ENCODE measurements at places on chromosomes 2 and 18.

DNA sequence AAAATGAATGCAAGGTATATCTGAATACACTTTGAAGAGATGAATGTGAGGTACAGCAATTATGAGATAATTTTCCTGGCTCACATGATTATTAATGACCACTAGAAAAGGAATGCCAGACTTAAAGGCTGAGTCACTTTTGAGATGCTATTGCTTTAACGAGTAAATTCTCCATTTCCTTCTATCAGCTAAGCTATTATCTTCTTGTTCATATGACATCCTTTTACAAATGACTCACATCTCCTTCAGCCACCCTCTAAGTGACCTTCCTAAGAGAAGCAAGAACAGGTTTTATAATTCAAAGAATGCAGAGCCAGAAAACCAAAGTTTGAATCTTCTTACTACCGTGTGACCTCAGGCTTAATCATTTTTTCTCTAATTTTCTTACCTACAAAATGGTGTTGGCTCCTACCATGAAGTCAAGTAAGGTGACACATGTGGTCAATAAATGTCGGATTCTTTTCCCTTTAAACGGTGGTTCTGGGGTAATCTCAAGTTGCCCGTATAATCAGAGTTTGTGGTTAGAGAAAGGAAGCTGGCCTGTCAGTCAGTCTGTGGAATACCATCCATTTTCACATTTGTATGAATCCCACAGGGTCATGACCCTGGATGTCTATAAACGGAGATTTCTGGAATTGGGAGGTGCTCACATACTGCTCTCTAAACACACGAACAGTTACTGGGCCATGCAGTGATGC is 184.0 kb upstream of the PID1 start:
- peak; percentile 84 for DNase-seq

DNA sequence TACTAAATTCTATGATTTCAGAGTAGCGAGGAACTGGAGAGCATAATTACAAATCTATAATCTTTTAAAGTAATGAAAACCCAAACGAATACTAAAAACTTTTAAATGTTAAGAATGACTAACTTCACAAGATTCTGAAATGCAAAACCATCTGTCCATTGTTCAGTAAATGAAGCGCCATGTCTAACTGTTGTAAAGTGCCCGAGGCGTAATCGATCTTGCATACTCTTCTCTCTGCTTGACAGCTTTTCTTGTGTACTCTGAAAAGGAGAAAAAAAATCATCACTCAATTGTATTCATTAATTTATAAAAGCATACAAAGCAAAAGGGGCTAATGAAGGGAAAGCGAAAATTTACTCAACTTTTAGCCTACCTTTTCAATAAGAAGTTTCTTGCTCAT is 111.0 kb downstream of the TLK1 start:
- DNase-seq, result no peak

DNA sequence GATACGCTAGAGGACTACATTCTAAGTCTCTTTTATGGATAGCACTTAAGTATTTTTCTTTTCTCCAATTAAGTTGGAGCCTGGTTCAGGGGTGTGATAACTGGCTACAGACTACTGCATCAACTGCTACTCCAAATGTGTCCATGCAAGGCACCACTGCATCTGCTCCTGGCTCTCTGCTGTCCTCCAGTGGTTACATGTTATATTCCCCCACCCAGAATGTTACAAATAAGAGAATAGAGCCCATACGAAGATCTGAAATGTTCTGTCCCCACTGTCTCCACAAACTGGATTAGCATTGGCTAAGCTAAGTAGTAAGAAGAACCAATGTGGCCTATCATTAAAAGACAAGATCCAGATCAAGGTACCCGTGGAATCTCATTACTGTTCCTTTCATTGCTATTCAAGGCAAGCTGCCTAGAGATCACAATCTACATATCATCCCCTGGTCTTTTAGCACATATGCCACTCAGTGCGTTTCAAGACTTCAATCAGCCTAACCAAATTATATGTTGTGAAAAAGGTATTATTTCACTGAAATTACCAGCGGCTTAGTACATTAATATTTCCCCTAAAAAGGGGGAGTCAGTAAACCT is 308.3 kb upstream of the SLC8A1 start:
- peak; percentile 79 for DNase-seq

DNA sequence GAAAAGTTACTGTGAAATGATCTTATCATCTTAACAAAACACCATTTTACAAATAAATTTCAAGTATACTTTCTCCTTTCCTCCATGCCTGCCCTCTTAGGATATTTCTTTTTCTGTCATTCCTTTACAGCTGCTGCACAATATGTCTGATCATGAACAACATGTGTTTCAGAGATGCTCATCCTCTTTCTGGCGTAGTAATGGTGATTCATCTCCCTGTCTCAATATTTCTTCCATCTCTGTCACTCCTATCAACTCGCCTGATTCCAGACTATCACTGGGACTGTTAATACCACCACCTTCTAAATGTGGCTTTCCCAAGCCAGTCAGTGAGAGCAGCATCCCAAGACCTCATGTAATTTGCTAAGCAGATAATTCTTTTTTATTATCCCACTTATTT is 290.5 kb downstream of the GULP1 start:
- DNase-seq, result no peak
